Ecto neural progenitor cell (in vitro differentiated cells): ENCODE measurements at places on chromosomes 1 and 21.
A peak's percentile ranks its signal among the peaks of the same experiment; 100 is the strongest.

GRCh38 chr1:159879977-159880376, 17.5 kb upstream of the VSIG8 start:
- DNase-seq: no peak

GRCh38 chr1:30812076-30812475, 54.5 kb upstream of the LAPTM5 start:
- no peak for DNase-seq

DNA sequence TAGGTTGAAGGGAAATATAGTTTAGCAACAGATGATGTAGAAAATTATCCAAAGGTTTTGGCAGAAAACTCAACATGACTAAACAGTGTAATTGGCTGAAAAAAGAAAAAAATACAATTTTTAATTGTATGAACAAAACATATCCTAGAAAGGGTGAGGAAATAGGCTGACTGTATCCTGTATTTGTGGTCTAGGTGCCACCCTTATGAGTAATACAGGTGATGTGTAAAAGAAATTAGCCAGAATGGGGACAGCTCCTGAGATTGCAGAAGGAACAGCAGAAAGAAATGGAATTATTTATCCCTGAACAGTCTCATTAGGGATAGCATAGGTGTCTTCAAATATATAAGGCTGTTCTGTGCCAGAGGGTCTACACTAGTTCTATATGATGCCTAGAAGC, 24.6 kb downstream of the DNASE2B start:
- no peak for DNase-seq

DNA sequence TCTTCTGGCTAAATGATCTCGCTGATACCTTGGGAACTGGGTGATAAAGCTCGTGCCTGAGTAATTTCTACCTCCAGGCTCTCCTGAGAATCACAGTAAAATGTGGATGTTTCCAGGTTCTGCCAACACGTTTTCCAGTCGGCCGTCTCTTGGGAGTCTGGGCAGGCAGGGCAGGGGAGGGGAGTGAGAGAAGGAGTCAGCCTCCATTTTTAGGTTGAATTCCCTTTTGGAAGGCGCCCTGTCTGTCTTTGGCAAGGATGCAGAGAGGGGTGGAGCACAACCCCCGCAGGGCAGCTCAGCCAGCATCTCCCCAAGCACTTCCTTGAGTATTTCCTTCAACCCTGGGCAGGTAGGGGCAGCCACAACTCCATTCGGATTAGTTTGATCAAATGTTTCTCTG, 15.5 kb upstream of the ACTRT2 start:
- DNase-seq: no peak

- DNase-seq: peak; percentile 73
Observed at GRCh38 chr1:186482661-186483255, 21.8 kb upstream of the PDC start.

DNA sequence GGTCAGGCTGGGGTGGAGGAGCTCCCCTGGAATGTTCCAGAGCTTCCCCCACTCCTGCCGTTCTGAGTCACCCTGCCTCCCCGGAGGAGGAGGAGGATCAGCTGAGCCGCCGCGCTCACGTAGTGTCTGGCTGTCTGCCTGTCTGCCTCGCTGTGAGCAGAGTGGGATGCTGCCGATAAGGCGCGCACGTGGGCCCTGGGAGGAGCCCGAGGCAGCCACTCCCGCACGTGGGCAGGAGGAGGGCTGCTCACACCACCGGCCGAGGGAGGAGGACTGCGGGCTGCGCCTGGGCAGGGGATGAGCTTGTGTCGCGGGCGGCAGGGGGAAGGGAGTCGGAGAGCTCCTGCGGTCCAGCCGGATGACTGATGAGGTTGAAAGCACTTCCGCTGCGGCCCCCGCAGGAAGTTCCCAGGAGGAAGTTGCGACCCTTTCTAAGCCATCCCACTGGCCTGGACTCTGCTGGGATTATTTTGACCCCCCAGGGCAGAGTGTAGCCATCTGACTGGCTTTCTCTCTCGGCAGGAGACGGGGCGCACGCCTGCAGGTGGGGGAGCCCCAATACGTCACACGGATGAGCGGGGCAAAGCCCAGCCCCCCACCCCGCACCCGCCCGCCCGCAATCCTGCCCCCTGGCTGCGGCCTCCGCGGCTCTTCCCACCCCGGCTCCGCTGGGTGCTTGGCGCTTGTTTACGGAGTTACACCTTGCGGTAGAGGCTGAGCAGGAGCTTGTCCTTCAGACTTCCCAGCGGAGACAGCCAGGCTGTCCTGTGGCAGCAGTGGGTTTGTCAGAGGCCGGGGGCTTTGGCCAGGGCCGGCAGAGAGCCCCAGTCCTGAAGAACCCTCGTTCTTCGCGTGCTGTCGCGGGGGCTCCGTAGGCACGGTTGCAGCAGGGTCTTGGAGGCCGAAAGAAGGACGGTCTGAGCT, 9.8 kb downstream of the PDXK start:
- DNase-seq: peak; percentile 87

DNA sequence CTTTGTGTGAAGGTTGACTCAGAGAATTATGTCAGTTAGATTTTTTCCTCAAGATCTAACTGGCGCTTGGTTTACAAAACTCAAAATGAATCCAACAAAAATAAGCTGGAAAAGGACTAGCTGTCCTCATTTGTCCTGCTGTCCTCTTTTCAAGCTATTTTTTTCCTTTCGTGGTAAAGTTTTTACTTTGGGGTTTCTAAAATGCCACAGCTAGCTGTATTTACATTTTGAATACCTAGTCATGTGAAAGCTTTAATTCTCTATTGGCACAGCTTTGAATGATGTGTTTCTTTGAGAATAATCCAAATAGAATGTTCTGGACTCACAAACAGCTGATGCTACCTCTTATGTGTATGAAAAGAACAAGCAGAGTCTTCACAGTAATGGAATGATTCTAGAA, 673.6 kb upstream of the NR5A2 start:
- DNase-seq: no peak

- DNase-seq: no peak
Observed at GRCh38 chr1:204990059-204990664, 52.9 kb upstream of the CNTN2 start.

DNA sequence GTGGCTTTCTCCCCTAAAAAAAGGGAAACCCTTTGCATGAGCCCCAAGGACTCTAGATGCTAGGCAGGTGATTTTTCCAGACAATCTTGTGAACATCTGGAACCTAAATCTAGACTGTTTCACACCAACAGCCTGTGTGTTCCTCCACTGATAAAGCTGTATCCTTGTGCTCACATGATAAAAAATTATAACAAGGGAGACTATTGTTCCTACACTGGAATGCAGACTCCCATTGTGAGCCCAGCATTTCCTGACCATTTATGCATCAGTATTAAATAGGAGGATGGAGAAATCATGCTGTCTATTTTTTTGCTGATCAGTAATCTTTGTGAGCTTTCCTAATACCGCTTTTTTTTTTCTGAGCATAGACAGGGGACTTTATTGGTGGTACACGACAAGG, 52.5 kb downstream of the ZNF697 start:
- no peak for DNase-seq

GRCh38 chr1:26602378-26602959, 72.9 kb downstream of the RPS6KA1 start:
- no peak for DNase-seq

DNA sequence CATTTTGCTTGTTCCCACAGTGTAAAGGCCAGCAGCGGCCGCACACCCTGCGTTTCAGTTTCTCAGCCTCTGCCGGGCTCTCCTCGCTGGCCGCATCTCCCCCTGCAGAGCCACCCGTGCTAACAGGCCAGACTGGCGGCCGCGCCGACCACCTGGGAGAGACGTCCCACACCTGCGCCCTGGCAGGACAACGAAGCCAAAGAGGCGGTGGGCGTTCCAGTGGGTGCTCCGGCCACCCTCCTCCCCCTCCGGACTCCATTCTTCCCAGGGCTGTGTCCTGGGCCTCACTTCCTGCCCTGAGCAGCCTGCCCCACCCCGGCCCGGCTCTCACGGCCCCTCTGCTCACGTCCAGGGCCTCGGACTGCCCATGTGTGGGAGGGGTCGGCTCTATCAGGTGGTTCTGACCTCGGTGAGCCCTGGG, 31.9 kb upstream of the SLC19A1 start:
- DNase-seq: peak; percentile 49

DNA sequence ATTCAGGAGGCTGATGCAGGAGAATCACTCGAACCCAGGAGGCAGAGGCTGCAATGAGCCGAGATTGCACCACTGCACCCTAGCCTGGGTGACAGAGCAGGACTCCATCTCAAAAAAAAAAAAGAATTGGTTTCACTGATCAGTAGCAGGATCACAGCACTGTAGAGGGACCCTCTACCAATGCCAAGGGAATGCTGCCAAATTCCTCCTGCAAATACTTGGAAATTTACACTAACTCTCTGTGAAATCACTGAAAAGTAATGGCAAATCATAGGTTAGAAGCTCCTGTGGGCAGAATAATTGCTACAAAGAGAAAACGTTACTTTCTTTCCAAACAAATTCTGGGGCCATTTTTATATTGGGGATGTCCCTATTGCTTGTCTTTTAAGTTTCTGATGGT, 6.7 kb upstream of the GPR25 start:
- no peak for DNase-seq

DNA sequence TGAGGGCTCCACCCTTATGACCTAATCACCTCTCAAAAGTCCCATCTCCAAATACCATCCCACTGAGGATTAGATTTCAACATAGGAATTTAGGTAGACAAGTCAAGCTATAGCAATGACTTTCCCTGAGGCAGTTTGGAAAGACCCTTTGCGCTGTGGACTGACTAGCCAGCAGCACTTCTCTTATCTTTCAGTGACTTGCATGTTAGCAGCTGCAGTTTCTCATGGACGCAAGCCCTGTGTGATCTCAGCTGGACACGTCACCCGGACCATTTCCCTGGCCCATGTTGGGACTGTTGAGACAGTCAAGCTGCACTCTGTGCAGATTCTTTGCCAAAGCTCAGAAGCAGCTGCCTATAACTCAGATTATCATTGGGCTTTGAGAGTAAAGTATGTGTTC, 408.1 kb upstream of the USP24 start:
- DNase-seq: no peak

- DNase-seq: no peak
Observed at GRCh38 chr1:228321895-228322294, 84.7 kb downstream of the TRIM11 start.

DNA sequence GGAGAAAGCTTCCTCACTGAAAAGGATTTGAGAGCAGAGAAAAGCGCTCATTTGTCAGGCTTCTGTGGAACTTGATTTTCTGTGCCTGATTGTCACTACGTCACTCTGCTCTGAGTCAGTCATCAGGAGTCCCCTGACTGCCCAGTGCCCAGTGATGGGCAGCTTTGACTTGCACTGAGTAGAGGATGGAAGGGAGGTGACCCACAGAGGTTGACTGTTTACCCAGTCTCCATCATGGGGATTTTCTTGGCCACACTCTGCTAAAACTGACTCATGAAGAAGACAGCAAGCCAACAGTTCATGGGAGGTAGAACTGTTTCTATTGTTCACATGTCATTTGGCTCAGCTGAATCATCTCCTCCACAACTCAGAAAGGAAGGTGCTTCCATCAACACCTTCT, 82.1 kb upstream of the DUSP10 start:
- DNase-seq: no peak

DNA sequence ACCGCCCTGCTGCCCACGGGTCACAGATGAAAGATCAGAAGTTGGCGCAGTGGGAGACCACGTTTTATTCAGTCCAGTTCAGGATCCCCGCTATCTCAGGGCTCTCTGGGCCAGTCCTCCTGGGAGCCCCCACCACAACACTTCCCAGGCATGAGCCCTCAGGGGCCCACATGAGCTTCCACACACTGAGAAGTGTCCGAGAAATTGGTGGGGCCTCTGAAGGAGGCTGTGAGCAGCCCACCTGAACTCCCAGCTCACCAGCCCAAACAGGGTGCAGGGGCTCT, 12.1 kb downstream of the TRIM46 start:
- no peak for DNase-seq

DNA sequence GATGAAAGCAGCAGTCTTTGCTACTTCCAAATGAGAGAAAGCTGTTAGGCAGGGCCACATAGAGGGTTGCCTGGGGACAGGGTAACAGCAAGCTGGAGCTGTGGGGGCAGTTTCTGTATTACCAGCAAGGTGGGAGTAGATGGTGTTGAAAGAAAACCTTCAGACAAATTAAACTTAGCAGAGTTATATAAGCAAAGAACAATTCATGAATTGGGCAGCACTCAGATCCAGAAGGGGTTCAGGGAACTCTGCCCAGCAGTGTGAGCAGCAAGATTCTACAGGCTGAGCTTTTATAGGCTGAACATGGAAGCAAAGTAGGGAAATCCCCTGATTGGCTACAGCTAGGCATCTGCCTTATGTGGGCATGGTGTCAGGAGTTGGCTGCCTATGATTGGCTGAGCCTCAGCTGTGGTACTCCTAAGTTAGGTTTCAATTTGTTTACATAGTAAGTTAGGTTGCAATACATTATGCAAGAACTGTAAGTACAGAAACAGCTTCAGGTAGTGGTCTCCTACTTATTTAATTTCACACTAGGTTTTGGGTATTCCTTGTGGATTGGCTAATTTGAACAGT, 64.1 kb upstream of the TMPRSS2 start:
- DNase-seq: no peak

- no peak for DNase-seq
Observed at GRCh38 chr1:64248065-64248464, 44.6 kb downstream of the UBE2U start.

DNA sequence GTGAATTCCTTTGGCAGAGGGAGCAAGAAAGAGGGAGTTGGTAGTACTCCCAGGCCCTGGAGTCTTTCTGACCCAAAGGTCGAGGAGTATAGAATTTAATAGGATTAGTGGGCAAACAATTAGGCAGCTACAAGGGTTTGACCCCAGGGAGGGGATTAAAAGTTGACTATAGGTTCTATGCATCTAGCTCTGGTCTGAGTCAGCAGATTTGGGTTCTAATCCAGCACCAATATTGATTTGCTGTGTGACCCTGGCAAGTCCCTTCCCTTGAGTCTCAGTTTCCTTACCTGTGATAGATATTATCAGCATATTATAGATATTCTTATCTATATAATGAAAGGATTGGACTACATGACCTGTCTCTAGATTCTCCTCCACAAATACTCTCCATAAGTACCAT, 35.1 kb upstream of the EFCAB14 start:
- DNase-seq: no peak

DNA sequence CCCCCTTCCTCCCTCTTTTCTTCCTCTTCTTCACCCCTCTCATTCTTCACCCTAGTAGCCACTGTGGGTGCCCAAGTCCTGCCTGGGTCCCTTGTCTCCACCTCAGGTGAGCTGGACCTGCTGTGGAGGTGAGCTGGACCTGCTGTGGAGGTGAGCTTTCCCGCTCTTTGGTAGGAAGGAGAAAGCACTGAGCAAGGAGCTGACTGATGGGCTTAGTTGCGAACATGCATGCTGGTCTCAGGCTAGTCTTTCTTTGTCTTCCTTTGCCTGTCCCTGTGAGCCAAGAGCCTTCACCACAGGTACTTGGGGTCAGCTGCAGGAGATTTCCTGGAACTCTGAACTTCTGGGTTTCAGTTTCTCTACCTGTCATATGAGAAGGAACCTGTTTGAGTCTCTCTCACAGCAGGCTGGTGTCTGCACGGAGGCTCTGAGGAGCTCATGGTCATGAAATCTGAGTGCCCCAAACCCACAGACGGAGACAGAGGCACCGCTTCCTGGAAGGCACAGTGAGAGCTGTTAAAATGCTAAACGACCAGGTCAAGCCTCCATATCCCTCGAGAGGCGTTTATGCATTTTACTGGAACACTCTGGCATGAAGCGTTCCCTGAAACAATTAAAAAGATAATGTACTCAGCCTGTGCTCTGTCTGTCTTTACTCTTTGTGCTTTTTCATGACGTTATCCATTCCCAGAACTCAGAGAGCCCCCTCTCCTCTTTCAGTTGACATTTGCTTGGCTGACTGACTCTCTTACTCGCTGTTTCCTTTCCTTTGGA, 69.5 kb downstream of the RHOU start:
- DNase-seq: peak; percentile 39
